Substantia nigra (tissue), 51 donors: ENCODE measurements at places on chromosomes 6 and 20.

DNA sequence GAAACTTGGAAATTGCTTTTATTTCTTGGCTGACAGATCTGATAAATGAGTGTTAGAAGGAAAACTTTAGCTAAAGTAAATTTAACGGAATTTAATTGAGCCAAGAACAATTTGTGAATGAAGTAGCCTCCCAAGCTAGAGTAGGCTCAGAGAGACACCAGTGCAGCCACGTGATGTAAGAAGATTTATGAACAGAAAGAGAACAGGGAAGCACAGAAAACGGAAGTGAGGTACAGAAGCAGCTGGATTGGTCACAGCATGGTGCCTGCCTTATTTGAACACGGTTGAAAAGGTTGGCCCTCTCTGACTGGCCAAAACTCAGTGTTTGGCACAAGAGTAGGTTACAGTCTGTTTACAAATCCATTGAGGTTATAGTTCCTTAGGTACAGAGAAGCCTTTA is 29.5 kb upstream of the IFNGR1 start:
- no peak for DNase-seq

DNA sequence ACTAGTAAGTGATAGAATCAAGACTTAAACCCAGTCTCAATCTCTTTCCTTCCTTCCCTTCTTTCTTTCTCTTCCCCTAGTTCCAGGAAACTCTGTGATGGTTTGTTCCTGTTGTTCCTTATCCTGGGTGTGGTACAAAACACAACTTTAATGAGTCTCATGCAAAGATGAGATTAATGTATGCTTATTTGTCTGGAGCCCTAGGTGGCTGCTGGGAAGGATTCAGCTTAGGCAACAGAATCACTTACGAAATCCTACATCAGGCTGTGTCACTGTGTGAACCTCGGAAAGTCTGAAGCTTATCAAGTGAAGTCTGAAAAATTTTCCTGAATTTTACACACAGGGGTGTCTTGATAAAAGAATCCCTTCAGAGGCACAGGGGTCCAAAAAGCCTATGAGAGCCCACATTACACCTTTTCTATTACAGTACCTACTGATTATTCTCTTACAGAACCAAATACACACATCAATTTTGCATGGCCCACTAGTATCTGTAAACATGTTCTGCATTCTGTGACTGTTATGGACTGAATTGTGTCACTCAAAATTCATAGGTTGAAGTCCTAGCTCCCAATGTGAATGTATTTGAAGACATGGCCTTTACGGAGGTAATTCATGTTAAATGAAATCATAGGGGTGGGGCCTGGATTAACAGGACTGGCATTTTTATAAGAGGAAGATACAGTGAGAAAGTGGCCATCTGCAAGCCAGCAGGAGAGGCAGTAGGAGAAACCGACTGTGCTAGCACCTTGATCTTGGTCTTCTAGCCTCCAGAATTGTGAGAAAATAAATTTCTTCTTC is 144.7 kb downstream of the MYB start:
- no peak for DNase-seq

DNA sequence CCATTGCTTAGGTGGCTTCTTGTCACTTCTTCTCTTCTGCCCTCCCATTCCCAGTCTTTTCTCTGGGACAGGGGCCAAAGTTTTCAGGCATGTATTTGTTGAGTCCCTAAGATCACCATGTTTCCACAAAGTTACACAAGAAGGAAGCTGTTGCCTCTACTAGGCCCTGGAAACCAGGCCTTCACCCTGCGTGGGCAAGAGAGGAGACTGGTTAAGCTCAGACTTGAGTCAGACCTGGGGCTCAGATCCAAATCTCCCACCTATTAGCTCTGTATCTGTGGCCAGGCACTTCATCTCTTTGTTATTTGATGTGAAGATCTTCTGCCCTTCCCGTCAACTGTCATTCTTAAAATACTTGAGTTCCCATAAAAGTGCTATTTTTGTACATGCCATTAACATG is 154.6 kb downstream of the SASH1 start:
- no peak for DNase-seq

- no peak for DNase-seq
Observed at GRCh38 chr20:56449459-56449858, 19.0 kb upstream of the RTF2 start.

DNA sequence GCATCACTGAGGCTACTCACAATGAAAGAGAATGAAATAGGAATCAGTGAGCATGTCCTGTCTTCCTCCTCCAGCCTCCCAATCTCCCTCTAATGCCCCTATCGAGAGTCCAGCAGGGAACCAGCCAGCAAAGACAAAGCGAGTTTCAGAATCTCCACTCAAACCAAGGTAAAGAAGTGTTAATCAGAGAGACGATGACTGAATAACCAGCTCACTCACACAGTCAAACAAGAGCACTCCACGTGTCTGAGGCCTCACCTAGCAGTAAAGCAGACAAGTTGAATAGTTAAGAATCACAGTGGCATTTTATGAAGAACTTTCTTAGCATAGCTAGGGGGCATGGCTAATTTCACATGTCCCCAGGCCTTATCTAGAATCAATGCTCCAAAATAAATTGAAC is 3.3 kb upstream of the TREM1 start:
- DNase-seq = no peak

GRCh38 chr20:42402455-42402854 is 784.3 kb upstream of the CHD6 start:
- no peak for DNase-seq

- DNase-seq = no peak
Observed at GRCh38 chr20:52426856-52427255, 235.3 kb upstream of the ZFP64 start.

- DNase-seq = no peak
Observed at GRCh38 chr20:6711951-6712649, 55.4 kb upstream of the BMP2 start.

DNA sequence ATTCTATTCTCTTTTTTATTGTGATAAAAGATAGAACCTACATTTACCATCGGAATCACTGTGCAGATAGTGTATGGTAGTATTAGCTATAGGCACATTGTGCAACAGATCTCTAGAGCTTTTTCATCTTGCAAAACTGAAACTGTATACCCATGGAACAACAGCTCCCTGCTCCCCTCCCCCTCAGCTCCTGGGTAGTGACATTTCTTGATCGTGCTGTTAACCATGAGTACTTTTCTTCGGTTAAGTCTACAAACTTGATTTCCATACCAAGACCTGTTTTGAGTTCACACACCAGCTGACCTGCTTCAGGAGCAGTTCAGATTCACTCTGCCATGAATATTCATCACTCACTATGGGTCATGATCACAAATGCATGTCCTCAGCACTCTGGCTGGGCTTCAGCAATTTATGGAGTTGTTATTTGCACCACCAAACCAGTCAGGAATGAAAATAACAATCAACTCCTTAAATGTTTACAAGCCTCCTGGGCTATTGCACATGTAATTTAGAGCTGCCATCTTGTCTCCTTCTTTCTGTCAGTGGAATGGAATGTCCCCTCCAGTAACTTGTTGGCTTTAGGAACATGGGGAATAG is 32.8 kb downstream of the PRDM1 start:
- no peak for DNase-seq

DNA sequence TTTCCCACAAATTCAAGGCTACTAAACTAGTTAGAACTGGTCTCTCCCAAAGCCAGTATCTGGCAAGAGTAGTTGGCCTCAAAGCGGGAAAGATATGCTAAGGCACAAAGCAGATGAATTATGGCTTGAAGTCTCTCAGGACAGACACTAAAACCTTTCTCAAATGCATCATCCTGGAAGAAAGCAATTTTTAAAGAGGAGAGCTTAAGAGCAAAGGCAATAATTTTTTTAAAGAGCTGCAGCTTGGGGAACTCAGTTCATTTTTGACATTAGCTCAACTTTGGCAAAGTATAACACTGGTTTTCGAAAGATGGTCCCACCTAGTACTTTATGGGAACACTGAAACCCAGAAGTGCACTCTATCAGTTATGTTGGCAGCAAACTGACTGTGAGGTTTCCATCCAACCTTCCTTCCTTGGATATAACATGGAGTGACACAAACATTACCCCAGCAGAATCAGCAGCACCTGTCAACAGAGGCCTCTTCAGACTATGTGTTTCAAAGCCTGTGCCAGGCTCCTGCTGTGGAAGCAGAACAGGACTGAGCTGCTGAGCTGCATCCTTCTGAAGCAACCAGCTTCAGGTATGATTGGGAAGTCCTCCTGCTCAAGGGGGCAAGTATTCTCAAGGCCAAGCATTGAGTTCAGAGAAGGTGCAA is 852.3 kb upstream of the HS3ST5 start:
- no peak for DNase-seq

DNA sequence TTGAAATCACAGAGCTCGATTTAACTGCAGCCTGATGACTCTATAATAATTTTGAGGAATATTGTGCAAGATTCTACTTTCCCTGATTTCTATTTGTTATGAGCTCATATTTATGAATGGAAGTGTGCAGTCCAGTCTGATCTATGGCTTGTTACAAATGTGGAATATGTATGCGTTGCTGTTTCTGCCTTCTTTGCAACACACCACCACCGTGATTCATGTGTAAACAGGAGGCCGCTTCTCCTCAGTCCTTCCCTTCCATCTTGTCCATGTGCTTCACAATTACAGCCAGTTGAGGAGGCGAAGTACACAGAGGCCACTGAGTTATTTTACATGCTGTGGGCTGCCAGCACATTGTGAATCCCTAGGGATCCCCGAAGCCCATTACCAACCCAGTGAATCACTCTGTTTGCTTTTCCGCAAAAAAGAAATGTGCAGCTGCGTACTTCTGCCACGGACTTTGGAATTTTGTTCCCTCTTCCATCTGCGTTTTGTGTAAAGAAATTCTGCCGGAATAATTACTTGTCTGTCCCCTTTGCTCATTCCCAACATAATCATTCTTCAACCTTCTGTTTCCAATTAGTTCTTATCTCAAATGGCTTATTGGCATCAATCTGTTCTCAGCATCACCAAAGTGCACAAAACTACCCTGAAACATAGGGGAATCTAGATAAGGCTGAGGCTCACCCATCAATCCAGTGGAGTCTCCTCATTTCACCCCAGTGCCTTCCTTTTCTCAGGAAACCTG is 551.6 kb upstream of the CITED2 start:
- no peak for DNase-seq

GRCh38 chr6:143971482-143972205 is 36.4 kb downstream of the PLAGL1 start:
- DNase-seq = no peak

GRCh38 chr6:108650325-108650724 is 89.6 kb downstream of the FOXO3 start:
- DNase-seq = no peak

- no peak for DNase-seq
Observed at GRCh38 chr6:89385846-89386245, 26.2 kb downstream of the RRAGD start.

DNA sequence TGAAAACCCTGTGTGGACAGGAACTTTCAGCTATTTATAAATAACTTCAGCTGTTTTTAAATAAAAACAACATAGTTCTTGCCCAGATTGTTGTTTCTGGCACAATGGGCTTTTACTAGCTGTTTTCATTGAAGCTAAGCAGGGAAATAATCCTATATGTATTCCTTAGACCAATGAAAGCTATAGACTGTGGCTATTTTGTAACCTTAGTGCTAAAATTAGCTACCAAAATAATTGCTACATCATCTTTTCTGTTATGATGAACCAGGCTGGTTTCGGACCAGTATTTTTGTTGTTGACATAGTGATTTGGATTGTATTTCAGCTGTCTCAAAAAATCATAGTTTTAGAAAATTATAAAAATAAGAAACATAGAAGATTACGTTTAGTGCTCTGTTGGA is 13.7 kb downstream of the PHF3 start:
- no peak for DNase-seq

DNA sequence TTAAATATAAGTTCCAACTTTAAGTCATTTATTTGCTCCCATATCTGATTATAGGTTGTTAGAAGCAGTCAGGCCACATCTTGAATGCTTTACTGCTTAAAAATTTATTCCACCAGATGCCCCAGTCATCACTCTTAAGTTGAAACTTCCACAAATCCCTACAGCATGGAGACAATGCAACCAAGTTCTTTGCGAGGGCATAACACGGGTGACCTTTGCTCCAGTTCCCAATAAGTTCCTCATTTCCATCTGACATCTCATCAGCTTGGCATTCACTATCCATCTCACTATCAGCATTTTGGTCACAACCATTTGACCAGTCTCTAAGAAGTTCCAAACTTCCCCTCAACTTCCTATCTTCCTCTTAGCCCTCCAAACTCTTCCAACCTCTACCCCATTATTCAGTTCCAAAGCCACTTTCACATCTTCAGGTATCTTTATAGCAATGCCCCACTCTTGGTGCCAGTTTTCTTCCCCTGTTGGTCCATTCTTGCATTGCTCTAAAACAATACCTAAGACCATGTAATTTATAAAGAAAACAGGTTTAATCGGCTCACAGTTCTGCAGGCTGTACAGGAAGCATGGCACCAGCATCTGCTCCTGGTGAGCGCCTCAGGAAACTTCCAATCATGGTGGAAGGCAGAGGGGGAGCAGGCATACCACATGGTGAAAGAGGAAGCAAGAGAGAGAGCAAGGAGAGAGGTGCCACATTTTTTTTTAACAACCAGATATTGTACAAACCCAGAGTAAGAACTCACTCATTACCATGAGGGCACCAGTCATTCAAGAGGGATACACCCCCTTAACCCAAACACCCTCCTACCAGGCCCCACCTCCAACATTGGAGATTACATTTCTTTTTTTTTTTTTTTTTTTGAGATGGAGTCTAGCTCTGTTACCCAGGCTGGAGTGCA is 15.9 kb upstream of the ITPR3 start:
- no peak for DNase-seq

GRCh38 chr6:98958776-98959175 is 11.0 kb upstream of the FBXL4 start:
- DNase-seq = no peak

GRCh38 chr6:25868436-25869183 is 5.4 kb downstream of the SLC17A3 start:
- no peak for DNase-seq

DNA sequence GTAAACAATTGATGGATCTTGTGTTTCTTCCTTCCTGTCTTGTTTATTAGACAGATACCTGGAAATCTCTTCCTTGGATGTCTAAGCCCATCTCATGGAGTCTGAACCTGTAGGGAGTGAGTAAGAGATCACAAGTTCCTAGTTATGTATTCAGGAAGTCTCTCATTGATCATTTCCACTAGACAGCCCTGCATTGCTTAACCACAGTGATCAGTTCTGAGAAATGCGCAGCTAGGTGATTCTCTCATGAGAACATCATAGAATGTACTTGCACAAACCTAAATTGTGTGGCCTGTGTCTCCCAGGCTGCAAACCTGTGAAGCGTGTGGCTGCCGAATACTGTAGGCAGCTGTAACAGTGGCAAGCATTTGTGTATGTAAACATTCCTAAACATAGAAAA is 39.1 kb downstream of the FAM120B start:
- DNase-seq = no peak

DNA sequence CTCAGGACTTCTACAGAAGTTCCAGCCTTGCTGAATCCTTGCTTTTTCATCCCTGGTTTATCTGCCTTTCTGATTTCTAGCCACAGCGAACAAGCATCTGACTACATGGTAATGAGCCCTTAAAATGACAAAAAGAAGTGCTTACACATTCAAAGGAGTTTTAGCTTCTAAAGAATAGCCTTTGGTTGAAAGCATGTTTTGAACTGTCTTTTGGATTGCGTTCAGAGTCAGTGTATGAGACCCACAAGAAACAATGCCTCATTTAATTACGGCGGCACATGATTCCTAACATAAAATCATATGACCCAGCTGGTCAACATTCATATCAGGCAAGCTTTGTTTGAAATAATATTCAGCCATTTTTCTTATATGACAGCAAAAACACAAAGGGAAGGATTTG is 784.2 kb downstream of the KIF16B start:
- no peak for DNase-seq
